ENCODE measurements at places on chromosomes 6 and 20. TPM values are rescaled to one million over a fixed set of nuclear protein-coding genes. Genes with fewer than 3 reads are reported as not detected.

The HLA-F gene
- total RNA-seq: 34.0 TPM

The NOX3 gene
- not detected for total RNA-seq

- no peak for DNase-seq
Measured at GRCh38 chr20:59737073-59737666, 132.8 kb downstream of the PHACTR3 start.

- DNase-seq: no peak
Measured at GRCh38 chr20:4916971-4917881, 84.1 kb downstream of the SLC23A2 start.

- DNase-seq: no peak
Measured at GRCh38 chr20:57584768-57585461, 24.0 kb downstream of the PCK1 start.
